ENCODE measurements at places on chromosomes 7 and 10.

- DNase-seq, result no peak
Observed at GRCh38 chr10:133110609-133111275, 23.0 kb downstream of the ADGRA1 start.

- DNase-seq, result no peak
Observed at GRCh38 chr10:21313691-21314090, 211.8 kb downstream of the SKIDA1 start.

- no peak for DNase-seq
Observed at GRCh38 chr10:31204090-31204489, 114.9 kb upstream of the ZEB1 start.

DNA sequence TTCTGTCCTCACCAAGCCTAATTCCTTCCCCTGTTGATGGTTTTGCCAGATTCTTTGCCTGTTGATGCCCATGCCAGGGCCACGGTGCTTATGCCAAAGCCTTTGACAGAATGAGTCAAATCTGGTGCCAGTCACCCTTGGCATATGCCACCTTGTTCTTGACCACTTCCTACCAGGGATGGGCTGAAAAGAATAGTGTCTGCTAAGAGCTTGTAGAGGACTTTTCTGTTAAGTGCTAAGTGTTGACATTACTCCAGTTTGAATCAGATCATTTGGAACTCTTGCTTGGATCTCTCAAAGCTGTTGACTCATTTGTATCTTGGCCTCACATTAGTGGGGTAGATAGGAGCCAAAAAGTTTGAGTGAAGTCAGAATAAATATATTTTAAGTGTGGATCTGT, 661.2 kb downstream of the AUTS2 start:
- no peak for DNase-seq

GRCh38 chr7:117791877-117792780, 81.1 kb downstream of the CTTNBP2 start:
- DNase-seq, result no peak
